ENCODE measurements at places on chromosomes 3 and 15.
A peak's percentile ranks its signal among the peaks of the same experiment; 100 is the strongest.

DNA sequence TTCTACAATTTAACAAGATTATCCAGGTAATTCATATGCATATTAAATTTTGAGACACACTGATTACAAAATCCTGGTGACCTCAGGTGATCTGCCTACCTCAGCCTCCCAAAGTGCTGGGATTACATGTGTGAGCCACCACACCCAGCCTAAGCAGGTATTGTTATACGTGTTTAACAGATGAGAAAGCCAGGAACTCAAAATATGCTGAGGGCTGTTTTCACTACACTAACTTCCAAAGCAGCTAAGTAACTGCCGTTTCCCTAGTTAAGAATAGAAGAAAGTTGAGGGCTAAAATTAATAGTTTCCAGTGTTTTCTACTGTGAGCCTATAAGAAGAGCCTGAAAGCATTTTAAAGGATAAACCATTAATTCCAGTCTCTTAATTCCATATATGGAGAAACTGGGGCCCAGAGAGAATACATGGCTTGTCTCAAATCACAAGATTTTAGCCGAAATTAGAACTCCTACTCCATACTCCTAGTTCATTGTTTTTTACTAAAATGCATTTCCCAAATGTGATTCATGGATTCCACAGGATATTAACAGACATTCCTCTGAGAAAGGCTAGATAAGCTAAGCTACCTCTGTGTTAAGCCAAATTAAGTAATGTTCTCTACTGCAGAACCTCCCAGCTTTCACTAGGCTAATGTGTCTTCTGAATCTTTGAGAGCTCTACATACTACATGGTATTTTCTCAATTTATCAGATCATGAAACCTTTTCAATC lies 17.0 kb upstream of the AVEN start:
- no peak for DNase-seq

DNA sequence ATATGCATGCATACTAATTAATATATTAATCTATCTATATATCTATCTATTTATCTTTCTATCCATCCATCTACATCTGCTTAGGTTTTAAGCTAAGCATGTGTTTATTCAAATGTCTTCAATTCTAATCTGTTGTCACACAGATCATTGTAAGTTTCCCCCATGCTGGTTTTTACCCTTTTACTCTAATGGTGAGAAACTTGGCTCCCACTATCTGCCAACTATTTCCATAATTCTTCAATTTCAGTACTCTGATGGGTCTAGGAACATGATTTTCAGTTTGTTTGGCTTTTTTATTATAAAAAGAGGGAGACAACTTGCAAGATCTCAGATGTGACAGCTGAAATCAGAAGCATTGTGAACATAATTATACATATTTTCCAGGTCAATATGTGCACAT lies 773.8 kb downstream of the PLOD2 start:
- no peak for DNase-seq

- no peak for DNase-seq
Observed at GRCh38 chr15:41583795-41584194, 24.8 kb downstream of the TYRO3 start.

DNA sequence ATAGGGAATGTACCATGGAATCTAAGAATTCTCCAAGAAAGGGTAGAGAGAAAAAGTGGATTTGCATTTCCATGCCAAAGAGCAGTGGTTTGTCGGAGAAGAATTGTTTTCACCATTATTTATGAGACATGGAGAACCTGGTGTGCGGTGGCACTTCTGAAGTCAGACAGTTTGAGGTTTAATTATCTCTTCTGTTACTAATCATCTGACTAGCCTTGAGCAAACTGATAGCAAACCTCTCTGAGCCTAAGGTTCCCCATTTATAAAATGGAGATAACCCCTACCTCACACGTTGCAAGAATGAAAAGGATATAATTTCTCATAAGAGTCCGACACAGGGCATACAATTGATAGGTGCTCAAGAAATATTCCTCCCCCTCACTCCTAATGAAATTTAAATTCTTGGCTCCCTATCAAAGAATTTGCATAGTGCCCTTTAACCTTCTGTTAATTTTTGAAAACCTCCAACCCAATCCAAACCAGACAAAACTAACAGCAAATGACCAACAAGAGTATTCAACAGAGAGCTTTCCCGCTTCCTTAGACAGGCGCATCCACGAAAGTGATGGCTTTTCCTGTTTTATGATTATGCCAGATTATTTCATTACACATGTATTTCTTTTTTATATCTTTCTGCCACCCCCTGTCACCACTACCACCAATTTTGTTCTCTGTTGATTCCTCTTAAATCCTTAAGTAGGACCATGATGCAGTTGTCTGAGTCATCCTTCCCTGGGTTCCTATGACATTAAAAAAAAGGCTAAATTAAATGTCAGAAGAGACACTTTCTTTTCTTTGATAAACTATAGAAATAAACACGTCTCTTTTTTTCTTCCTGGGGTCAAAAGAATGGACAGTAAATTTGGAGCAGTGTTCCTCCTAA lies 28.5 kb downstream of the TMEM212 start:
- DNase-seq, result no peak

DNA sequence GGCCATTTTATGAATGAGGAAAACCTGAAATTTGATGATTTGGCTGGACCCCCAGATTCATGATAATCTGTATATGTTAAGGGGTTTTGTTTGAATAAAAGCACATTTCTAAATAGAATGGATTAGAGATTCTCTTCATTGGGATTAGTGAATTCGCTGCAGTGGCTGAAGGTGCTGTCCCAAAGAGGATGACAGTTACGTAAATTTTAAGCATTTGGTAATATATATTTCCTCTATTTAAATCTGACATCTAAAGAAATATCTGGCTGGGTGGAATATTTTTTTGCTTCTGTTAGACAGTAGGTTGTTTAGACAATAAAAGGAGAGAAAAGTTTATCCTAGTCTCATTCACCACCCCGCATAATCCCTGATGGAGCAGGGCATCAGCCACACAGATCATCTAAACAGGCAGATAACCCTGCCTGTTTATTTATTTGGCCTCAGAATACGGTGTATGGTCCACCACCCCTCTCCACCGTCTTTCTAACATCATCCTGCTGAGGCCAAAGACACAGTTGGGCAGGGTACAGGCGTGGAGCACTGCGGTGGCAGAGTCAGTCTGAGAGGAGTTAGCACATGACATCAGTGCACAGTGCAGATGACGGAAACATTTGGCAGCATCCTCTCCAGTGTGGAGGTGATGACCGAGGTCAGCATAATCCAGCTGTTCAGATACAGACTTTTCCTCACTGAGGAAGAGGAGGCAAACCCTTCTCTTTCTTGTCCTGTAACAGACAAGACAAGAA lies 20.4 kb upstream of the NFKBIZ start:
- DNase-seq, result peak; percentile 41

GRCh38 chr15:75786575-75786947 lies 56.7 kb upstream of the UBE2Q2 start:
- DNase-seq, result no peak

GRCh38 chr3:52857864-52858263 lies 23.0 kb upstream of the MUSTN1 start:
- no peak for DNase-seq

DNA sequence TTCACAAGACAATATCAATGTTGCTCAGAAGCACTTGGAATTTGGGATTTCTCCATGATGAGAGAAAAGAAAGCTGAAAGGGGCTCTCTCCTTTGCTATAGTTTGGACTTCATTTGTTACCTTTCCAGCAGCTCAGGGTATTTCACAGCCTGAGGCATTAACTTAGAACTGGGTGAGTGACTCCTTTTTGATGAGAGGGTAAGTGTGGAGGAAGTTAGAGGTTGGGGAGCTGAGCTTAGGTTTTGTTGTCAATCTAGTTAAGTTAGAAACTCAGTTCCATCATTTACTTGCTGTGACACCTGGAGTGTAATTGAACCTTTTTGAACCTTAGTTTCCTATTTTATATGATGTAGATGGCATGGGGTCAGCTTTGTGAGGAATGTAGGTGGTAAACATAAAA lies 359.1 kb downstream of the PDCD6IP start:
- DNase-seq, result no peak

DNA sequence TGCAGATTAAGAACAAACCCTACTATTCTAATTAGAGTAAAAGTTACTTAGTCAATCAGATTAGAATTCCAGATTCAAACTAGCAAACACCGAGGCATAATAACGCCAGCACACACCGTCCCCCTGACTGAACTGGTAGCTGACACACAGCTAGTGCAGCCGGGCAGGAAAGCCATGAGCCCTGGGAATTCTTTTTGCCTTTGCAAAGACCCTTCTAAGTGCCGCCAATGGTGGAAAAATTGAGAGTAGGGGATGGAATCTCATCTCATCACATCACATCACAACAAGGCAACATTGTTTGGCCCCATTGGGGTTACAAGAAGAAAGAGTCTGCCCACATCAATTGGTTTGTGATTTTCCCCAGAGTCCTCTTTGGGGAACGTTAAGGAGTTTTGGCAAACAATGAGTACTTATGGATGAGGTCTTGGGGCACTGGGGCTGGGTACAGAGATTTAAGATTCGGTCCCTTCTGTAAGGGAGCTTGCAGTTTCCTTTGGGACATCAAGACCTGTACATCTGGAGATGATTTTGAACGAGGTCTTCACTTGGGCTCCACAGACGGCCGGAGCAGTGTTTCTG lies 120.4 kb upstream of the MEF2A start:
- no peak for DNase-seq

- DNase-seq, result no peak
Observed at GRCh38 chr3:193621127-193621526, 28.1 kb downstream of the OPA1 start.

DNA sequence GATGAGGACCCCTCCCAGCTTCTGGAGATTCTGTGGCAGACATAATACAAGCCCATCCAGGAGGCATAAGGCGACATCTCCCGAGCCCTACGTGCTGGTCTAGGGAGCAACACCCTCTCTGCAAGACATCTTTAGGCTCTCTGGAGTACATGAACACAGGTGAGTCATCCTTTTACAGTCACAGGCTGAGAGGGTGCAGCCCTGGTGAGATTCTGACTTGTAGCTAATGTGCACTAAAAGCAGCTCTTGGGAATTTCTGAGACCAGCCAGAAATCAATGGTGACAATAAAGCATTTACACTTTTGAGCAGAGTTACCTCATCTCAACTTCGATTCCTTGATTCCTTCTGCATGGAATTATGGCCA lies 131.1 kb downstream of the XXYLT1 start:
- no peak for DNase-seq

- DNase-seq, result no peak
Observed at GRCh38 chr15:91152896-91153581, 53.0 kb downstream of the SV2B start.

- no peak for DNase-seq
Observed at GRCh38 chr3:45100981-45101407, 45.2 kb downstream of the CDCP1 start.

- DNase-seq, result no peak
Observed at GRCh38 chr3:11699083-11699427, 55.3 kb upstream of the VGLL4 start.

- DNase-seq, result no peak
Observed at GRCh38 chr15:39213385-39213840, 367.5 kb upstream of the THBS1 start.

DNA sequence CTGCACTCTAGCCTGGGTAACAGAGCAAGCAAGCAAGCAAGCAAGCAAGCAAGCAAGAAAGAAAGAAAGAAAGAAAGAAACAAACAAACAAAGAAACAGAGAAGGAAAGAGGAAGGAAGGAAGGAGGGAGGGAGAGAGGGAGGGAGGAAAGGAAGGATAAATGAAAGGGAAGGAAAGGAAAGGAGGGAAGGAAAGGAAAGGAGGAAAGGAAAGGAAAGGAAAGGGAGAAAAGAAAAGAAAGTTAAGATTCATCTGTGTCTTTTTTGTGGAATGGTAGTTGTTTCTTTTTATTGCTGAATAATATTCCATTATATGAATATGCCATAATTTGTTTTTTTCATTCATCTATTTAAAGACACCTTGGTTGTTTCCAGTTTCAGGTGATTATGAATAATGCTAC lies 506.9 kb upstream of the NAALADL2 start:
- DNase-seq, result no peak

DNA sequence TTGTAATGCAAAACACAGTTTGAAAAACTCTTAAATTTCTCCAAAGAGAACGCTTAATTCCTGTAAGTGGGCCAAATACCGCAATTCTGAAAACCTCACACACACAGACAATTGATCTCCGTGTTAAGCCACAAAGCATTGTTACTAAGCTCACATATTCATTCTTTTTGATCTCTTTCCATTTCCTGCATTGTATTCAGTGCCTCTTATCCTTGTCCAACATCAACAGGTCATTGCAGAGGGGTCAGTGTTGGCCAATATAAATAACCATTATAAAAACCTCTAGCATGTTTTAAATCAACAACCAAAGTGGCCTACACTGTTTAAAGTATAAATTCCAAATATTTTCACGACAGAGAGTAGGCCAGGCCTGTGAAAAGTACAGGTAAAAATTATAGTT lies 171.1 kb downstream of the PDZRN3 start:
- no peak for DNase-seq

DNA sequence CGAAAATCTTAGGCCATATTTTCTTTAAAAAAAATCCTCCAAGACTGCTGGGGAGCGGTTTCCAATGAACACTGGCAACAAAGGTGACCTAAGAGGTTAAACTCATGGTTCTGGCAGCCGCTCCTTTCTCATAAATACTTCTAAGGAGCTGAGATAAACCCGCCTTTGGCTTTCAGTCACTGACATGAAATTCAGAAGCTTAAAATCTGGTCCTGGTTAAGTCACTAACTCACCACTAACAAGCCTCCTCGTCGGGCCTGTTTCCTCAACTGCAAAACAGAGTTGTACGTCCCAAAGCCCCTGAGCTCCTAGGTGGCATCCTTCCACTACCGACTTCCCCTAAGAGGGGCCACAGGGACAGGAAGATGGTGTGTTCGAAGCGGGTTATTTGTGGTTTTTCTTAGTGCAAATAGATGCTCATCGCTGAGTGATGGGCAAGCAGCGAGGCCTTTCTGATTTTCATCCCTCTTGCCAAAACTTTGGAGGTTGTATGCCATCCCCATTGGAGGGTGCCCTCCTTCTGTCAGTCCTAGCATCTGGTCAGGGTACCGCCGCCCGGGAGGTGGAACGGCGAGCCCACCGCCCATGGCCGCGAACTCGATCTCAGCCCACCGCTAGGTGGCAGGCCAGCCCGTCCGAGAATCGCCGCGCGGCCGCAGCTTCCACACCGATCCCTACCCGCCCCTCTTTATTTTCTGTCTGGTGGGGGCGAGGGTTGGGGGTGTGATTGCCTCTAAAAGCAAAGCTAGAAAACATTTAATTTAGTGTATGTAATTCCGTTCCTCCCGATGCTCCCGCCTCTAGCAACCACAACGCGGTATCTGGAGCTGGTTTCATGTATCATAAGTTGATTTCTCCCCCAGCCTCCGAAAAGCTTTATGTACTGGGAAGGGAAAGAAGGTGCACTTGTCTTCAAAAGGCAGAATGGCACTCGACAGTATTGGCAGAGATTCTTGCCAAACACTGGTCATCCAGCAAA lies 4.6 kb downstream of the BCL6 start:
- DNase-seq, result peak; percentile 45

Data from effector memory CD4-positive, alpha-beta T cell (primary cell).